ENCODE measurements at places on chromosomes 6 and 20. TPM values are rescaled to one million over a fixed set of nuclear protein-coding genes. Genes with fewer than 3 reads are reported as not detected.
A peak's percentile ranks its signal among the peaks of the same experiment; 100 is the strongest.

DNA sequence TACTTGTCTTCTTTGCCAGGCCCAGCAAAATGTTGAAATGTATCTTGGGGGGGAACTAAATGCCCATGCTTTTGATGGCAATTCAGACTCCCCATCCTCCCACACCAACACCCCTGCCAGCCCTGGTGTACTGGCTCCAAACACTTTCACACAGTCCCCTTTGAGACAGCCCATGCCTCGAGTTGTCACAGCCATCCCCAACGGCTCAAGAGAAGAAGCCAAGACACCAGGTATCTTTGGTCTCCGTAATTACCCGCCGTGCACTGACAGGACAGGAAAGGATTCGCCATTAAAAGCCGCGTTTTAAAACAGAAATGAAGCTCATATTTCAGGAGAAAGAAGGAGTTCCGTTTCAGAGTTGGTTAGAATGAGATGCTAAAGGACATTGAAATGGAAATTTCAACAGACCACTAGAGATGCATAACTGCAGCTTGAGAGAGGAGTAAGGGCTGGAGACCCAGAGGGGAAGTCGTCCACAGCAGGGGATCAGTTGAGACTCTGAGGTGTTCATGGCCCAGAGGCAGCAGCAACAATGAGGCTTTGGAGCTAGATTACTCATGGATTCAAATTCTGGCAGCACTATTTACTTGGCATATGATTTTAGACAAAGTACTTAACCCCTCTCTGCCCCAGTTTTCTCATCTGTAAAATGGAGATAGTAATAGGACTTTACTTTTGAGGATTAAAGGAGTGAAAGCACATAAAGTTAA lies 63.5 kb upstream of the ADGRF1 start:
- no peak for DNase-seq
- no peak overlapping the region for H3K4me3 ChIP-seq
- H3K27ac ChIP-seq: no peak overlapping the region
- H3K36me3 ChIP-seq: no peaks in the 10 kb centered on the region

DNA sequence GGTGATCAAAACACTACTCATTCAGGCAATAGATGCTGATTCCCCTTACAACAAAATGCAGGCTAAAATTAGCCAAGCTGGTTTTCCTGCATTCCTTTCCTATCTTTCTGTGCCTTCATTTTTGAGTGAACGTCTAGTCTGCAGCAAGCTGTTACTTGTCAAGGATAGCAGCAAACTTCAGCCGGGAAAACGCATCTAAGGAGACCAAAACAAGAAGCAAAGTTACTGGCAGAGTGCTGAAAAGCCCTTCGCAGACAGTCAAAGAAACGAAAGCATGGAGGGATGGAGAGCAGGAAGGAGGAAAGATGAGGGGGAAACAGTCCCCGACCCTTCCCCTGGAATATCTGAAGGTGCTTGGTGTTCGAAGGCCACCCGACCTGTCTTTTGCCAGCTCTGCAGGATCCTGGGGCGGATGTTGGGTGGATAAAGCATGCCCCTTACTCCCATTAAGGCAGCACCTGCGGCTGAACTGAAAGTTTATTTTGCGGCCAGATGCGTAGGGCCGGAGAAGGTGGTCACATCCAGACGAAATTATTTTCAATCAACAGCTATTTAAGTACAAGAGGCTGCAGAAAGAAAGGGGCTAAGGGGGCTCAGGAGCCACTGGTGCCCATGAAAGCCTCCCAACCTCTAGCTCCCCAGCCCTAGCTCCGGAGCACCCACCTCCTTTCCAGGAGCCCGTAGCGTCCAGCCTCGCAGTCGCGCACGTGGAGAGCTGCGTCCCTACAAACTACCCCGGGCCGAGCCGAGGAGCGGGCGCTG lies 538 bp downstream of the FERMT1 start:
- DNase-seq: no peak
- no peaks in the 10 kb centered on the region for H3K36me3 ChIP-seq
- peaks cover 7% of the 10 kb centered on the region for H3K4me1 ChIP-seq
- H3K27me3 ChIP-seq: no peaks in the 10 kb centered on the region
- H3K27ac ChIP-seq: no peak overlapping the region

- no peaks in the 10 kb centered on the region for H3K27me3 ChIP-seq
- no peak overlapping the region for H3K4me3 ChIP-seq
- DNase-seq: no peak
- H3K36me3 ChIP-seq: no peaks in the 10 kb centered on the region
- H3K4me1 ChIP-seq: no peaks in the 10 kb centered on the region
Observed at GRCh38 chr20:19605786-19606485, 152.1 kb upstream of the RIN2 start.

DNA sequence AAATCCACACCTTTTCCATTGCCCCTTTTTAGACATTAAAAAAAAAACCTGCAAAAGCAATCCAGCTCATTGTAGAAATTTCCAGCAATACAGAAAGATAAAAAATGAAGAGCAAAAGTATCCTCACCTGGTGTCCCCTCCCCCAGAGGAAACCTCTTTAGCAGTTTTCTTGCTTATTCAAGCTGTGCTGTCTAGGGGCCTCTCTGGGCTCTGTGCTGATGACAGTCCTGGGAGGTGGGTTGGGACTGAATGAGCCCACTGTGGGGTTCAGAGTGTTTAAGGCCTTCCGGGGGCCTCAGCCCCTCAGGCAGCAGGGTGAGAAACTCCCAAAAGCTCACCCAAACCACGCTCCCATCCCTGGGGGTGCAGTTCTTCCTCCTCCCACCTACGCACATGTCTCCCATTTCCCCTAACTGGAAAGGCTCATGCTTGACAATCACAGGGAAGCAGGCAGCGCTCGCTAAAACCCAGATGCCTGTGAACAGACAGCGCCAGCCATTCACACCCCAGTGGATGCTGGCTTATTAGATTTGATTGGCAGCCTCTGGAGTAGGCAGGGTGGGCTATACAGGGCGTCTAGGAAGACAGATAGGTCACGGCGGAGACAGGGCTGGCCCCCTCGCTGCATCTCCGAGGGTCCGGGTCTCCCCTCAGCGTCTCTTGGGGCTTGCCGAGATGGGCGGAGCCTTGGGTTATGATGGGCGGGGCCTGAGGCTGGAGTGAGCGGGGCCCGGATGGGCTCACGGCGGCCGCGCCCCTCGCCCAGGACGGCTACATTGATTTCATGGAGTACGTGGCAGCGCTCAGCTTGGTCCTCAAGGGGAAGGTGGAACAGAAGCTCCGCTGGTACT lies 4.6 kb downstream of the GUCA1A start:
- no peak overlapping the region for H3K4me3 ChIP-seq
- no peak for DNase-seq
- H3K4me1 ChIP-seq: no peaks in the 10 kb centered on the region
- no peaks in the 10 kb centered on the region for H3K27me3 ChIP-seq
- no peaks in the 10 kb centered on the region for H3K36me3 ChIP-seq
- no peak overlapping the region for H3K27ac ChIP-seq

- H3K27me3 ChIP-seq: no peaks in the 10 kb centered on the region
- H3K4me3 ChIP-seq: no peak overlapping the region
- peak; percentile 64 for DNase-seq
Observed at GRCh38 chr20:41329435-41330342, 10.9 kb upstream of the LPIN3 start.

DNA sequence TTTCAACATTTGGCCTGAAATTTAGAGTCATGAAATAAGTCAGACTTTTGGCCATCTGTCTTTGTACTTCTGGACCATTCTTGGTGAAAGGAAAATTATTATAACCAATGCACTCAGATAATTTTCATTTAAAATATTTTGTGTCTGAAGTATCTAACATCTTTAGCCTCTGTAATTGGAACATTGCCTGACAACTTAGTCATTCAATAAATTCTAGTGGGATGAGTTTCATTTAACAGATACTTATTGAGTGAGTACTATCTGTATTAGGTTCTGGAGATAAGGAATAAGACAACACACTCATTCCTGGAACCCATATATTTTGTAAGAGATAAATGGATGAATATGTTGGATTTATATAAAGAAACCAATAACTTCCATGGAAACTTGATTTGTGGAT lies 536.0 kb downstream of the BCKDHB start:
- no peaks in the 10 kb centered on the region for H3K36me3 ChIP-seq
- no peaks in the 10 kb centered on the region for H3K4me1 ChIP-seq
- H3K4me3 ChIP-seq: no peak overlapping the region
- no peaks in the 10 kb centered on the region for H3K27me3 ChIP-seq

- H3K4me1 ChIP-seq: peaks cover 33% of the 10 kb centered on the region
- no peak overlapping the region for H3K4me3 ChIP-seq
- no peak for DNase-seq
- H3K27me3 ChIP-seq: no peaks in the 10 kb centered on the region
- H3K27ac ChIP-seq: no peak overlapping the region
Observed at GRCh38 chr6:33347816-33348215, 30.3 kb upstream of the ZBTB22 start.

Gene B3GAT2
- polyA plus RNA-seq: 0.37 TPM

Gene MCHR2
- not detected for polyA plus RNA-seq

Gene LST1
- 34.8 TPM for polyA plus RNA-seq

Gene YTHDF1
- polyA plus RNA-seq: 43.2 TPM

Gene KCNG1
- polyA plus RNA-seq: not detected

Gene DEFB126
- not detected for polyA plus RNA-seq

Gene FRK
- 0.04 TPM for polyA plus RNA-seq

Gene CTCFL
- not detected for polyA plus RNA-seq

Gene TBCC
- polyA plus RNA-seq: 75.6 TPM

Gene PBOV1
- not detected for polyA plus RNA-seq

Measured in CD4-positive, alpha-beta memory T cell (primary cell).